ENCODE measurements at places on chromosomes 3 and 15.

DNA sequence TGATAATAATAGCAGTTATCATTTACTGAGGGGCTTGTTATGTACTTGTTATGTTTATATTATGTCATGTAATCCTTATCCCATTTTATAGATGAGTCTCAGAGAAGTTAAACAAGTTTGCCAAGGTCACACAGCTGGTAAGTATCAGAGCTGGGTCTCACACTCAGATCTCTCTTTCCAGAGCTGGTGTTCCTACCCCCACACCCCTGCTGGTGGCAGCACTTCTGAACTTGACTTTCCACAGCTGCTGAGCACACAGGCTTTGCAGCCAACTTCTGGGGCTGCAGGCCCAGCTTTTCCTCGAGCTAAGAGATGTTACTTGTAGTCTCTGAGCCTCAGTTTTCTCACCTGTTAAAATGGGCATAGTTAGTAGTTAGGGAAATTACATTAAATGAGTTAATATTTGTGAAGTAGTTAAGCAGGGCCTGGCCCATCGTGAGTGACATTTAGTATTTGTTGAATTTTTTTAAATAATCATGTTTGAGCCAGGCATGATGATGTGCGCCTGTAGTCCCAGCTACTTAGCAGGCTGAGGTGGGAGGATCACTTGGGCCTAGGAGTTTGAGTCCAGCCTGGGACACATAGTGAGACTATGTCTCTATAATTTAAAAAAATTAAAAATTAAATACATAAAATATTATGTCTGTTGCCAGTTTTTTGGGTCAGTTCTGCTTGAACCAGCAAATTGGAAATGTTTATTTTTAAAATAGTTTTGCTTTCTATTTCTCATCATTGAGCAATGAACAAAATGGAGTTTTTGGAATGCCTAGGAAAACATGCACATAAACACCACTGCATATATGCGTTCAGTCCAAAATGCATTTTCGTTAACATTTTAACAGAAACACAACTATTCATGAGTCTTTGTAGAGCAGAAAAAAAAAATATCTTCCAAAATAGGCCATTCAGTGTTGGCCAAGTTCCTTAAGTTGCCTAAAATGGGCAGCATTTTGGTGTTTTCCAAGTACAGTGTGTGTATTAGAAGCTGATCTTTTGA lies 87.3 kb downstream of the SMAD6 start:
- no peaks in the 10 kb centered on the region for H3K36me3 ChIP-seq
- no peak overlapping the region for H3K27ac ChIP-seq
- DNase-seq = peak; percentile 57

GRCh38 chr15:62588938-62589670 lies 424.0 kb upstream of the C2CD4B start:
- no peak overlapping the region for H3K4me3 ChIP-seq
- DNase-seq = no peak
- H3K36me3 ChIP-seq = no peaks in the 10 kb centered on the region
- H3K27me3 ChIP-seq = no peaks in the 10 kb centered on the region
- peaks cover 5% of the 10 kb centered on the region for H3K4me1 ChIP-seq
- no peak overlapping the region for H3K27ac ChIP-seq

DNA sequence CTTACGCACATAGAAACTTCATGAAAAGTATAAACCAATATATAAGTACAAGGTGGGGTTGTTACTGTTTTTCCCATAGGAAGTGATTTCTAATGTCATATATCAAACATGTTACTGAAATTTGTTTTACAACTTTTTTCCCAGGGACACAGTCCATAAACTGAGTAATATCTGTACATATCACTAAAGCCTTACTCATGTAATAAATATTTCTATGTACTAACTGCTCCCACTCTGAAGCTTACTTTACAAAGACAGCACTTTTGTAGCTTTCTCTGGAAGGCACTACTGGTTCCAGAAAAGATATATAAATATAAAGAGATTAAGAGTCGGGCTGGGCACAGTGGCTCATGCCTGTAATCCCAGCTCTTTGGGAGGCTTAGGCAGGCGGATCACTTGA lies 91.7 kb downstream of the MYO5A start:
- no peak overlapping the region for H3K27ac ChIP-seq
- no peaks in the 10 kb centered on the region for H3K27me3 ChIP-seq
- no peaks in the 10 kb centered on the region for H3K4me1 ChIP-seq
- H3K4me3 ChIP-seq = no peak overlapping the region

GRCh38 chr3:141227752-141228151 lies 3.9 kb upstream of the PXYLP1 start:
- no peak overlapping the region for H3K27ac ChIP-seq
- no peaks in the 10 kb centered on the region for H3K27me3 ChIP-seq
- DNase-seq = no peak
- no peaks in the 10 kb centered on the region for H3K36me3 ChIP-seq
- H3K4me3 ChIP-seq = no peak overlapping the region

DNA sequence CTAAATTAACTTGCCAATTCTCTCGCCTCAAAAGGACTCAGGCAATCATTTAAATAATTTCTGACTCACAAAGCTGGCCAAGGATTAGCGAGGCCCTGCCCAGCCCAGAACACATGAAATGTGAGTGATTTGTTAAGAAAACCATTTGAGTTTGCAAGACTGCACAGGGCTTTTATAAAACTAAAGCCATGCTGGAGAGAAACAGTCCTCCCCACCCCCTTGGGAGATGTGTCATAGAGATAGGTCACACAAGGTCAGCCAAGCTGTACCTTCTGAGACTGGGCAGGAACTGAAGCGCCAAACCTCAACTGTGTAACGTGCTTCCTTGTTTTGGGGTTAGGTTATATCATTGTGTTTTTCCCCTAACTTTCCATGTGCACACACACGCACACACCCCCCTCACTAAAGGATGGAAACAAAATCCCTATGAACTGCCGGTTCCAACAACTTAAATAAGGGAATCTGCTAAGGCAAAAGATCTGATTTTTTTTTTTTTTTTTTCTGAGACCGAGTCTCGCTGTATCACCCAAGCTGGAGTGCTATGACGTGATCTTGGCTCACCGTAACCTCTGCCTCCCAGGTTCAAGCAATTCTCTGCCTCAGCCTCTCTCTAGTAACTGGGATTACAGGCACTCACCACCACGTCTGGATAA lies 8.1 kb downstream of the SPATA12 start:
- H3K27me3 ChIP-seq = no peaks in the 10 kb centered on the region
- peak; percentile 80 for DNase-seq
- no peaks in the 10 kb centered on the region for H3K36me3 ChIP-seq
- peaks cover 31% of the 10 kb centered on the region for H3K4me1 ChIP-seq

DNA sequence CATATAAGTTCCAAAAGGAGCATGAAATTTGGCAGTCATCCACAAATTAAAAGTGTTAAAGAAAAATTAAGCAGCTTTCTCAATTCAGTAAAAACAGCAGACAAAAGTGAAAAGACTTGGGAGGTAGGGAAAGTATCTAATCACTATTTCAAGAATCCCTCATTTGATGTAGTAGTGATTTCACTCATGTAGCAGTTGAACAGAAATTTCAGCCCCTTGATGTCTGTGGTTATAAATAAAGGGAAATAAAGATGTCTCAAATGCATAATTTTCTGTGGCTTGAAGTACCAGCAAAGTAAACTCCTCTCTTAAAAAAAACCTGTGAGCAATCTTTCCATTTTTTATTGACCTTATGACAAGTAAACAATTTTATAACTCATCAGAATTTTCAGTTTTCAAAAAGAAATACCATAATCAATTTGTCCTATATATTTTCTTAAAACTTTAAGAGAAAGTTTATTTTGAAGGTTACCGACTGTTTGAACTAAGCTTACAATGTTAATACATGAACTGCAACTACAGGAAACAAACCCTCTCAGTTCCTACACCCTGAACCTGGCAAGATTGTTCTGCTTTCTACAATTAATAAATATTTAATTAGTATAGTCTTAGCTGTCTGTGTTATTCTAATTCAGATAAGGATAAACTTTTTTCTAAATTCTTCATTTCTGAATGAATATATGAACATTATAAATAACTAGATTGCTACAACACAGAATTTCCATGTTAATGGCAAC lies 94.2 kb downstream of the CBLB start:
- no peaks in the 10 kb centered on the region for H3K36me3 ChIP-seq
- no peak overlapping the region for H3K4me3 ChIP-seq
- no peak for DNase-seq
- no peaks in the 10 kb centered on the region for H3K27me3 ChIP-seq

GRCh38 chr15:41492597-41493204 lies 973 bp upstream of the ITPKA start:
- peaks cover 4% of the 10 kb centered on the region for H3K27me3 ChIP-seq
- H3K4me1 ChIP-seq = peaks cover 26% of the 10 kb centered on the region
- no peaks in the 10 kb centered on the region for H3K36me3 ChIP-seq
- no peak overlapping the region for H3K27ac ChIP-seq

GRCh38 chr15:49229922-49230321 lies 59.9 kb downstream of the GALK2 start:
- H3K36me3 ChIP-seq = no peaks in the 10 kb centered on the region
- no peaks in the 10 kb centered on the region for H3K4me1 ChIP-seq
- DNase-seq = no peak
- no peak overlapping the region for H3K27ac ChIP-seq
- no peaks in the 10 kb centered on the region for H3K27me3 ChIP-seq

Measured in thyroid gland (tissue), 4 donors.